Stimulated activated CD8-positive, alpha-beta memory T cell treated with anti-CD3 and anti-CD28 coated beads, Interleukin-4, amount 100 ng/mL, for 1 hour (primary cell): ENCODE measurements at places on chromosomes 4 and X.

- DNase-seq: no peak
Measured at GRCh38 chrX:22406201-22406737, 133.6 kb downstream of the CBLL2 start.

DNA sequence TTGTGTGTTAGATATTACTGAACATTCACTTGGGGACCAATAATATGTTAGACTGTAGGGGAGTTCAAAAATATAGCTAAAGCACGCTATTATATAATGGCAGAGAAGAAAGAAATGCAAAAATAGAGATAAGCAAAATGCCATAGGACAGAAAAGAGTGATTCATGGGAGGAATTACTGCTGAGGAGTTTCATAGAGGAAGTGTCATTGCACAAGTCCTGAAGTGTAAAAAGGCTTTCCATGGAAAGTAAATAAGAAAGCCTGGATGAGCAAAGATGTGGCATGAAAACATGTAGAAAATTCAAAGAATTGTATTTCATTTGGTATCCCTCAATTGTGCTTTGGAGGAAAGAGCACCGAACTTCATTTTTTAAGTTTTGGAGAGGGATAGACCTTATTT is 14.5 kb downstream of the HMGB2 start:
- no peak for DNase-seq

DNA sequence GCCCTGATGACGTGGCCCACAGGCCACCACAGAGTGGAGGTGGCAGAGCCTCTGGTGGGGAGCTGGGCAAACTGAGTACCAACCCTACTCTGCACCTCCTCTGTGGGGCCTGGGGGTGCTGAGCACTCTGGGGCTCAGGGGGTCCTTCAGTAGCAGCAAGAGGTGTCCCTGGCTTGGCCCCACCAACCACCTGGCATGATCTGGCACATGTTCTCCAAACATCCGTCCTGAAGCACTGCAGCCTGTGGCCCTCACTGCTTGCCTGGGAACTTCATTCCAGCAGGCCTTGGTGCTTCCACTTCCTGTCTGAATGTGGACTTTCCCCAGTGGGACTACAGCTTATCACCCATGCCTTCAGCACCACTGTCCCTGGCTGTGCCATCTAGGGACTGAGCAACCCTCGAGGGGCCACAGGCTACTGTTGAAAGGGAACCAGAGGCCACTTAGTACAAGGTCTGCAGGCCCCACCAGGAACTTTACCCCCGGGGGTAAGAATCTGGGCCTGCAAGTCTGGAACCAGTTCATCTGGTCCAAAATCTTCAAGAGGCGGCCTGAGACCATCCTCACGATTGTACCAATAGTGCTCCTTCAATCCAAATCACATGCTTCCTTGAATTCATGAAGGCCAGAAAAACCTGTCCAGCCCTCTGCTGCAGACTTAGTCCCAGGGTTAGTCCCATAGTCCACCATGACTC is 13.2 kb downstream of the TNIP2 start:
- DNase-seq: no peak

DNA sequence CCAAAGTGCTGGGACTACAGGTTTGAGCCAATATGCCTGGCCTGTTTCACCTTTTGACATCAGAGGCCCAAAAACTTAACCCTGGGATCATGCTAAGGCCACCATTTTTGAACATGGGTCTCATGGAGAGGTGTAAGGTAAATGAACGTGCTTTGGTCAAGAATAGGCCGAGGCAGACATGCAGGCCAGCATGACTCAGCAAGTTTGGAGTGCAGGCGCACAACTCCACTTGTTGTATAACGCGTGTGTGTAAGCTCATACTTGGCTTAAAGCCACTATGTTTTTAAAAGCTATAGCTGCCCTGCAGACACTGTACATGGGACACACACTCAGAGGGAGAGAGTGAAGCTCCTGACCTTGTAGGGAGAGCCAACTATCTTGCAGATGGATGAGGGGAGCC is 43.8 kb upstream of the HPSE start:
- no peak for DNase-seq

DNA sequence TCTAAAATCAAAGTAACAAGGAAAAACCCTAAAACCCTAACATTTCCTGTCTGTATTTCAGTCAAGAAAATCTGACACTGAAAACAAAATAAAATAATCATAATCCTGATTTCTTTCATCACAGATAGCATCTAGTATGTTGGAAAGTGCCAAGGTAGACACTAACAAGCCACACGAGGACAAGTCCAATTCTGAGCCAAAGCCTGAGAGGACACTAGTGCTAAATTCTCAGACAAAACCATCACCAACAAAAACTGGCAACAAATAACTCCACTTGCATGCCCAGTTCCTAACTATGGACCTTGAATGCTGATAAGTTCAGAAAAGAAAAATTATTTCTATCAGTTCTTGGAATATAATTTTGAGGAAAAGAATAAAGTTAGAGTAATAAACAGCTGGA is 113.7 kb downstream of the MANBA start:
- no peak for DNase-seq

- DNase-seq: no peak
Measured at GRCh38 chr4:130080872-130081451, 985.0 kb downstream of the C4orf33 start.

- no peak for DNase-seq
Measured at GRCh38 chr4:16083241-16084191, at the start of gene PROM1. Gene PROM1, minus strand, starts transcription at chr4:16084023. Its CDS starts 8,117 bp downstream, at chr4:16075906.

DNA sequence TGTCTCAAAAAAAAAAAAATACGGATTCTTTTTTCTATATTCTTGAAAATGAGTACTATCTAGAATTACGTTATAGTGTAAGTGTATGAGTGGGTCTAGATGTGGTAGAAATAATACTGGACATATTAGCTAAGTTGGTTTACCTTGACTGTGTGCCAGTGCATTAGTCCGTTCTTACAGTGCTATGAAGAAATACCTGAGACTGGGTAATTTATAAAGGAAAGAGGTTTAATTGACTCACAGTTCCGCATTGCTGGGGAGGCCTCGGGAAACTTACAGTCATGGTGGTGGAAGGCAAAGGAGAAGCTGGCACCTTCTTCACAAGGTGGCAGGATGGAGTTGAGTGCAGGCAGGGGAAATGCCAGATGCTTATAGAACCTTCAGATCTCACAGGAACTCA is 92.4 kb downstream of the ARHGAP10 start:
- no peak for DNase-seq

- DNase-seq: no peak
Measured at GRCh38 chrX:46587158-46587557, 13.6 kb downstream of the CHST7 start.

GRCh38 chrX:131801066-131801465 is 222.0 kb upstream of the STK26 start:
- no peak for DNase-seq

GRCh38 chrX:136635235-136635634 is 12.7 kb upstream of the CD40LG start:
- no peak for DNase-seq

DNA sequence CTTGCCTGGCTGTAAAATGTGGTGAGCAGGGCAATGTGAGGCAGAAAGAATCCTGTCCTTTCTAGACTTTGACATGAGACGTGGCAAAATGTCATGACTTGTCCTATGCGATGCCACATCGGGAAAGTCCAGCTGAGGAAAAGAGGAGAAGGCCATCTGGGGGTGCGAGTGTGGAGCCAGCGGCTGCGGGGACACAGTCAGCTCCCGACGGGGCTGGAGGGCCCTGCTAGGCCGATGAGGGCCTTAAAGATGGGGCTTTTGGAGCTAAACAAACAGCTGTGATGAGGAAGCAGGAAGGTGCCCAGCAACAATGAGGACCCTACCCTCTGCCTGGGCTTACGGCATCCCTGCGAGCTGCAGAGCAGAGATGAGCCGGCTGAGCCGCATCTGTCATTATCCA is 7.7 kb downstream of the CPZ start:
- no peak for DNase-seq

DNA sequence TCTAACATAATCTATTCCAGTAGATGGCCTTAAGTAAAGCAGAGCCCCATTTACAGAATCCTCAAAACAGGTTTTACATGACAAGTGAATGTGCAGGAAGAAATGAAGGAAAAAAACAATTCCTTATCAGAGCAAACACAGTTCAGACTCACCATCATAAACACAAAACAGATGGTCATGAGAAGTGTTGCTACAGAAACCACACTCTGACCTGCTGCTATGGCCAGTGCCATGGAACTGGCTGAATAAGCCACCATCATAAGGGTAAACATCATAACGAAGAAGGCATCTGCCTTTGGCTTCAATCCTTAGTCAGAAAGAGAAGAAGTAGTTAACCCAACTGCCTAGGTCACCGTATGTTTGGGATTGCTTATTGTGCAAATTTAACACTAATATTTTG is 61.1 kb downstream of the ABCG2 start:
- DNase-seq: no peak

DNA sequence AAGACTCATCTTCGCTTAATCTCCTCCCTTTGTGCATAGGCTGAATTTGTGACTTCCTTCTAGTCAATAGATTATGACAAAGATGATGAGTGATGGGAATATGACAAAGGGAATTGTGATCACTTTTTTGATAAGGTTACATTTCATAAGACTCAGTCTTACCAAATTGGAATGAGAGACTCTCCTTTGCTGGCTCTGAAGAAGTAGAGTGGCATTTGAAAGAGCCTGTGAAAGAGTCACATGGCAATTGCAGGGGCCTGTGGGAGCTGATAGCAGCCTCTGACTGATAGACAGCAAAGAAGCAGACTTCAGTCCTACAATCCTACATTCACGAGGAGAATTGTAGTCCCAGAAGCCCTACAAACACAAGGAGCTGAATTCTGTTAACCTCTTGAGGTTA is 44.9 kb upstream of the ADAMTS3 start:
- DNase-seq: no peak

- DNase-seq: no peak
Measured at GRCh38 chr4:67101612-67102011, 443.7 kb downstream of the CENPC start.

GRCh38 chr4:152374153-152374552 is 161.7 kb downstream of the FBXW7 start:
- DNase-seq: no peak

DNA sequence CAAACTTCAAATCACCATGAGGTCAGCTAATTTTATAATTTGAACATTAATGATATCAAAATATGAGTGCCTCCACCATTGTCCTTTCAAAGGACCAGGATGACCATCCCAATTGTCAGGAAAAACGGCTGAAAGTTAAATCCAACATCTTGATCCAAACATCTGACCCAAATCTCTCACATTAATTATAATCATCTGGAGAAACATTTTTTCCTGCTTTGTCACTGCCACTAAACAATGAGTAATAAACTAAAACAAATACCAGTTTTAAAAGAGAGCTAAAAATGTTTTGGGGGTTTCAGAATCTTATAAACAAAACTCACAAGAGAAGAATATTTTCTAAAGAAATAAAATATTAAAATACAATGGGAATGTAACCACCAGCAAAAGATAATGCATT is 45.7 kb upstream of the NDST4 start:
- DNase-seq: no peak

DNA sequence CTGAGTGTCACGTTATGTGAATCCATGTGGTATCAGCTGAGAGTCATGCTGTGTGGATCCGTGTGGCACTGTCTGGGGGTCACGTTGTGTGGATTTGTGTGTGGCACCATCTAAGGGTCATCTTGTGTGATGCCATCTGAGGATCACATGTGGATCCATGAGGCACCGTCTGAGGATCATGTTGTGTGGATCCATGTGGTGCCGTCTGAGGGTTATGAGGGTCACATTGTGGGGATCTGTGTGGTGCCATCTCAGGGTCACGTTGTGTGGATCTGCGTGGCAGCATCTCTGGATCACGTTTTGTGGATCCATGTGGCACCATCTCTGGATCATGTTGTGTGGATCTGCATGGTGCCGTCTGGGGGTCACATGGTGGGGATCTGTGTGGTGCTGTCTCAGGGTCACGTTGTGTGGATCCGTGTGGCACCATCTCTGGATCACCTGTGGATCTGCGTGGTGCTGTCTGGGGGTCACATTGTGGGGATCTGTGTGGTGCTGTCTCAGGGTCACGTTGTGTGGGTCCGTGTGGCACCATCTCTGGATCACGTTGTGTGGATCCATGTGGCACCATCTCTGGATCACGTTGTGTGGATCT is 6.9 kb downstream of the PDE6B start:
- DNase-seq: no peak

GRCh38 chr4:143451186-143451585 is 62.3 kb upstream of the SMARCA5 start:
- no peak for DNase-seq

DNA sequence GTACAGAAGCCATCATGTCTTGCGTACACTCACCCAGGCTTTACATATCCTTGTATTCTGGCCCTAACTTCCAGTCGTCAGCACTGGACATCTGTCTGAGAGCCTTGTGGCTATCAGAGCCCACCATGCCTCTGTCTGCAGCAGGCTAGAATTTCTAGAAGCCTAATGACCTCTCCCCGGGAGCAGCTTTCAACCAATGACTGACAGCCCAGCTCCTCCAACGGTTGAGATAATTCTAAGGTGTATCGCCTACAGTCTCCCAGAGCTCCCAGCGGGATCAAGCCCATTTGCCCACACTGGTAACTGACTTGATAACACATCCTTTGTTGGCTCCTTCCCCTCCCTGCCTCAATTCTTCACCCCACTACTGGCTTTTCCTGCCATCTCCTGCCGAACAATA is 562.8 kb downstream of the BCOR start:
- DNase-seq: no peak

DNA sequence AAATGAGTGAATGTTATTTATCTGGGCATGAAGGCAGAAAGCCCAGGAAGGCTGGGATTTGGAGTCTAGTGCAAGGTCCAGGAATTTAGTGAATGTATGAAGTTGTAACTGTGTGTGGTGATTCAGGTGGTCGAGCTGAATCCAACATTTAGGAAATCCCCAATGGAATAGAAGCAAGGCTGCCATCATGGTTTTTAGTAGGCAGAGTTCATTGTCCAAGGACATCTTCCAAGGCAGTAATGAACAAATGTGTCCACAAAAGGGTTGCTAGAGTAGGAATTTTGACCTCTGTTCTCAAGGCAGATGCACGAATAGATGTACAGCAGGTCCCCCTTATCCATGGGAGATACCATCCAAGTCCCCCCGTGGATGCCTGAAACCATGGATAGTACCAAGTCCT is 42.9 kb upstream of the ACSL1 start:
- DNase-seq: no peak

DNA sequence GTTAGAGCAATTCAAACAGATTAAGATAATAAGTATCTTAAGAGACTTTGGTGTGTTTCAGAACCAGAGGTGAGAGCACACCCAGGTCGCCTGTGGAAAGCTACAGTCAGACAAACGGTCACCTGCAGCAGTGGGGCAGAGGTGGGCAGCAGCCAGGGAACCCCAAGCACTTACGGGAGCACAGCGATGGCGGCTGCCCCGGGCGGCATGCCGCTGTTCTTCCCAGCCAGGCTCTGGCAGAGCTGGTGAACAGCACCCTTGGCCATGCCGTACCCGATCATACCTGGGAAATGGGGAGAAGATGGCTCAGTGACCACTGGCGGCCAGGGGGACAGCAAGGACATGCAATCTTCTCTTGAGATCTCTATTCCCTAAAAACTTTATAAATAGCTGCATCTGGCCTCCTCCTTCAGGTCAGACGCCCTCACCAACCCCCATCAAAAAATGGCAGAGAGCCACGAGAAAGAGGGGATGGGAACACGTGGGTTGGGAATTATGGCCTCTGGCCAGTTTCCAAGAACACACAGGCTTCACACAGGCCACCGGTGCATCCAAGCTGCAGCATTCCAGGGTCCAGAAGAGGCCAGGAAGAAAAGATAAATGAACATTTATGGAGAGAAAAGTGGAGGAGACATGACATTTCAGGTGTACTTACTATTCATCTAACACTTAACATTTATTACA is 19.7 kb downstream of the QDPR start:
- DNase-seq: no peak

- DNase-seq: no peak
Measured at GRCh38 chrX:99901091-99901490, 509.0 kb downstream of the PCDH19 start.
